ENCODE measurements at places on chromosomes 16 and 17. TPM values are rescaled to one million over a fixed set of nuclear protein-coding genes. Genes with fewer than 3 reads are reported as not detected.

Gene ADGRG1
- total RNA-seq = 29.8 TPM

Gene CHD9NB
- total RNA-seq = 1.0 TPM

Gene KRT25
- not detected for total RNA-seq

Gene TEKT5
- total RNA-seq = not detected

Gene CACNG5
- not detected for total RNA-seq

Gene DHRS7C
- total RNA-seq = not detected

Gene ZP2
- total RNA-seq = not detected

Gene SLC5A2
- 0.24 TPM for total RNA-seq

Gene COIL
- 22.3 TPM for total RNA-seq

Gene TBC1D3
- total RNA-seq = not detected

Gene SPATA32
- total RNA-seq = not detected

Gene TRAPPC2L
- 90.0 TPM for total RNA-seq

Gene OR3A2
- total RNA-seq = 5.9 TPM

Measured in CD8-positive, alpha-beta memory T cell (primary cell).